ENCODE measurements at places on chromosomes 5 and 9.

DNA sequence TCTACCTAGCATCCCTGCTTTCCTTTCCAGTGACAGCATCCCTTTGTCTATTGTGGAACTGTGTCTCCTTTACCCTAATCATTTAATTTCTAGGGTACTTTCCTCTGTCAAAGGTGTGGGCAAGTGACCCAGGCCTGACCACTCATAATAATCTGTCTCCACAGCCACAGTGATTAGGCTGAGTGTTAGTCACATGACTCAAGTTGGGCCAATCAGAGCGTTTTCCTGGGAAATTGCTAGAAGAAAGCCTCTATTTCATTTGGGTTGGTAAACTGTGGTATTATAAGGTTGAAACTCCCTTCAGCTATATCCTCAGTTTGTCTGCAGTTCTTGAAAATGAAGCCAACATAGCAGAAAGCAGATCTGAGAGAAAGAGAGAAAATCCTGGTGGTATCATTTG is 14.2 kb upstream of the AP3B1 start:
- no peak for DNase-seq

DNA sequence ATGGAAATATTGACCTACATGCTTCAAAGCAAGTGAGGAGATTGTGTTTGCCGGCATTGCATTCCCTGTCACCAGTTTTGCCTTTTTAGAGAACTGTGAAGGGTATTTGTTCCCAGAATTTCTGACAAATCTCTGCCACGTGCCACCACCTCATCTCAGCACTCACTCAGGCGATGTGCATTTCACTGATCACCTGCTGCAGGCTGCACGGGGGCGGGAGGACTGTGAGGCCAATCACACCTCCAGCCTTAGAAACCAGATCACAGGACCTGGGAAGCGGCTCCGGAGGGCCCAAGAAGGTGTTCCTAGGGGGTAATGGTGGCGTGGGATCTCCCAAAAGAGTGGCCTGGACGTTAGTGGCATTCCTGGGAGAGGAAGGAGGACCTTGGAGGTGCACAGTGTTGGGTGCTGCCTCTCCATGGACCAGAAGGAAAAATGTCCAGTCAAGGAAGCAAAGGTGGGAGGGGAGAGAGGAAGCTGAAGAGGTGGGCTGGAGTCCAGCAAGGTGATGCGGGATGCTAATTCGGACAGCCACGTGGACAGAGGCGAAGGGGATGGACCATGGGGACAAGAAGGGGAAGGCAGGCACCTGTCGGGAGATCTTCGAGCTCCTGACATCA is 63.6 kb upstream of the OLFM1 start:
- DNase-seq, result no peak

- DNase-seq, result no peak
Observed at GRCh38 chr9:36006549-36007315, 30.0 kb upstream of the RECK start.

DNA sequence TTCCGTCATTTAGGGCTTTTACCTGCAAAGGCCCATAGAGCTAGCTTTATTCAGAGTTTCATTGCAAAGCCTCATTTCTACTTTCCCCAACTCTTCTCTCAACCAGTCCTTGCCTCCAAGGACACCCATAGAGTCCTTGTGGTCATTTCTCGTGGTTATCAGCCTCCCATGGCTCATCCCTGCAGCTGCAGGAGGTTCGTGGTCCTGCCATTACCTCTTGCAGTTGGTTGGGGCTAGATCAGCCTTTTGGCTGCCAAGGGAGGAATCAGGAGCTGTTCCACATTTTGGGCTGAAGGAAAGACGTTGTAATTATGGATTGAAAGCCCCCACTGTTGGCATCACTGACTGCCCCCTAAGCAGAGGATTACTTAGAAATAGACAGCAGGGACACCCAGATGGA is 231.0 kb downstream of the MAN2A1 start:
- no peak for DNase-seq

- no peak for DNase-seq
Observed at GRCh38 chr9:69178583-69179011, 4.5 kb downstream of the TJP2 start.

DNA sequence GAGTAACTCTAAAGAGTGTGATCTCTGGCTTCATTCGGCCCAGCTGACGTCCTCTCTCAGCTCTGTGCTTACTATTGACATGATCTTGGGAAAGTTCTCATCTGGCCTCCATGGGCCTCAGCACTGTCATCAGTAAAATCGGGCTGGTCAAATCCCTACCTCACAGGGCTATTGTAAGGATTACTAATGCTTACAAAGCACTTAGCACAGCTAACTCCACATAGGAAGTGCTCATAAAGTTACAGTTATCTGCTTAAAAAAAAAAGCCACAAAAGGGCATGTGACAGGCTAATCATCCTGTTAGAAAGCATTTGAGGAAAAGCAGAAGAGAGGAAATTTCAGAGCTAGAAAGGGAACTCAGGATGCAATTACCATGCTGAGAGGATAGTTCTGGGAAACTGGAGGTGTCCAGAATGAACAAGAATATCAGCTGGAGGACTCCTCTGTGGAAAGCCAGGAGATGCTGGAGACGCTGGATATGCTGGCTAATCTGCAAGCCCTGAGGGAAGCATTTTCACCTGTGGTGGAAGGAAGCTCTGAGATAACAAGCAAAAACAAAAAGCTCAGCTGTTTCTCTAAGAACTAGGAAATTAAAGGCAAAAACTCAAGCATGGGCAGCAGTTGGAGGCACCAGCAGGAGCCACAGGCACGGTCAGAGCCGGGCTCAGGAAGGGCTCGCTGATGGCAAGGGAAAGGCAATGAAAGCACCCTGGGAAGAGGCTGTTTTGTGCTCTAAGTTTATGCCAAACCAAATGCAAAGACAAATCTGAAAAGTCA is 4.4 kb upstream of the BHMT start:
- DNase-seq, result no peak

DNA sequence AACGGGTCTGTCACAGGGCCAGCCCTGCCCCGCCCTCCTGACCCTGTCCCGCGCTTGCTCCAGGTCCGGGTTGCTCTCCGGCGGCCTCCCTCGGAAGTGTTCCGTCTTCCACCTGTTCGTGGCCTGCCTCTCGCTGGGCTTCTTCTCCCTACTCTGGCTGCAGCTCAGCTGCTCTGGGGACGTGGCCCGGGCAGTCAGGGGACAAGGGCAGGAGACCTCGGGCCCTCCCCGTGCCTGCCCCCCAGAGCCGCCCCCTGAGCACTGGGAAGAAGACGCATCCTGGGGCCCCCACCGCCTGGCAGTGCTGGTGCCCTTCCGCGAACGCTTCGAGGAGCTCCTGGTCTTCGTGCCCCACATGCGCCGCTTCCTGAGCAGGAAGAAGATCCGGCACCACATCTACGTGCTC is 4.2 kb downstream of the B4GALT7 start:
- peak; percentile 20 for DNase-seq

GRCh38 chr5:68214482-68215207 is 911 bp upstream of the PIK3R1 start:
- DNase-seq, result no peak

- DNase-seq, result no peak
Observed at GRCh38 chr9:8869812-8870211, 1070.2 kb upstream of the DMAC1 start.

GRCh38 chr5:154794525-154795234 is 39.5 kb downstream of the LARP1 start:
- DNase-seq, result no peak

GRCh38 chr5:6542421-6543345 is 90.2 kb downstream of the NSUN2 start:
- no peak for DNase-seq

DNA sequence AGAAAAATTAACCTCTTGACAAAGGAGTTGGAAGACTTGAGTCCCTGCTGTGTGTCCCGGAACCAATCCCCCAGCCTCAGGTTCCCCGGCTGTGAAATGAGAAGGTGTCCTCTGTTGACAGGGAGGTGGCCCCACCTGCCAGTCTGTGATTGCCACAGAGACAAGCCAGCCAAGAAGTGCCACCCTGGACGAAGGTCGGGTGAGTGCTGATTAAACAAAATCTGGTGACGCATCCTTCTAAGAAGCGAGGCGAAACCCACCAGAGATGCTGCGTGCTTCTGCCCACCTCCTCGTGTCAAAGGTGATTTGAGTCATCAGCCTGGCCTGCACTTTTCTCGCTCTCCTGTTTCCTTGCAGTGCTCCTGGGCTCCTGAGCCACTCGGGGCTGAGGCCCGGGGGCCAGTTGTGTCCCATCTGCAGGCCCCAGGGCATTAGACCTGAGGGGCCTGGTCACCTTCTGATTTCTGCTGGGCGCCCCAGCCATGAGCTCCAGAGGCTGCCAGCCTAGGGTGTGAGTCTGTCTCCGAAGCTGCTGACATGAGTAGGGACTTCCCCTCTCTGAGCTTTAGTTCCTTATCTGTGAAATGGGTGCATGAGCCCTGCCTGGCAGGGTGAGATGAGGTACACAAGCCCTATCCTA is 28.7 kb downstream of the NEK6 start:
- DNase-seq, result no peak

DNA sequence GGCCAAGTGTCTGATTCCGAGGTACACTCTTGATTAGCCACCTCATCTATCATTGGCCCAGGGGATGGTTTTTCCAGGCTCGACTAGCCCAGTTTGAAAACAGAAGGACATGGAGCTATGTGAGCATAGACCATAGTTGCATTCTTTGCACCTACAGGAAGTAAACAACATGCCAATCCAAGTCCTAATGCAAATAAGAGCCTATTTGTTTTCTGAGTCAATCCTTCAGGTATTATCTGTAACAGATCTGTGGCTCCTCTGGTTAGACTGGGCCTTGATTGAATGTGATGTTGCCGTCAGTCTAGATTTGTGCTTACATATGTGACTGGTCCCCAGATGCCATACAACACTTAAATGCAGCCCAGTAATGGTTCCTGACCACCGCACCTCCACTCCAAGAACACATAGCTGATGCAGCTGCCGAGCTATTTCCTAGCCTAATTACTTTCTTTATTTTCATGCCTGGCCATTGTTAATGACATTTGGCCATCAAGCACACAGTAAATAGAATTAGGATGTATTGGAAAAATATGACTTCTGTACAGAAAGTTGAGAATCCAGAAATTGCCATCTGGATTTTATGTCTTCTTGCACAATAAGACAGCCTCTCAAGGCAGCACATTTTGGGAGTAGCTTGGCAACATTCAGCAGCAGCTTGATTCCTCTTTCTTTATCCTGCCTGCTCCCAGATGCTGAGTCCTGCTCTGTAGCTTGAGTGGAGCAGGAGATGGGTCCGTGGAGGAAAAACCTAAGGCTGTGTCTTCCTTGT is 29.5 kb upstream of the ARHGAP26 start:
- DNase-seq, result no peak

- DNase-seq, result no peak
Observed at GRCh38 chr5:1118231-1118698, 6.4 kb upstream of the SLC12A7 start.

DNA sequence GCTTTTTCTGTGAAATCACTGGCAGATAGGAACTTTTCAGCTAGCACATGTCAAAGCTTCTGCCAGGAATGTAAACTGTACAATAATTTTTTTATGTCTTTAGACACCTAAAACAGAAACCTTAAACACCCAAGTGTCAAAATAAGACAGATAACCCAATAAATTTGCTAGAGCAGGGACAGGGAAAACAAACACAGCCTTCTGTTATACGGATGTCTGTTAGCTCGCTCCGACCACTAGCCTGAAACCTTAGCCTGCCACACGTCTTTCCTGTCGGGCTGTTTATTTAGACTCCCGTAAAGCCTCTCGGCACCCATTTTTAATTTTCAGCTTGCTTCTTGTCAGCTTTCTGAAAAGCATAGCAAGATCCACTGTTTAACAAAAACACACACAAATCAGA is 355.4 kb upstream of the SLC24A2 start:
- no peak for DNase-seq

DNA sequence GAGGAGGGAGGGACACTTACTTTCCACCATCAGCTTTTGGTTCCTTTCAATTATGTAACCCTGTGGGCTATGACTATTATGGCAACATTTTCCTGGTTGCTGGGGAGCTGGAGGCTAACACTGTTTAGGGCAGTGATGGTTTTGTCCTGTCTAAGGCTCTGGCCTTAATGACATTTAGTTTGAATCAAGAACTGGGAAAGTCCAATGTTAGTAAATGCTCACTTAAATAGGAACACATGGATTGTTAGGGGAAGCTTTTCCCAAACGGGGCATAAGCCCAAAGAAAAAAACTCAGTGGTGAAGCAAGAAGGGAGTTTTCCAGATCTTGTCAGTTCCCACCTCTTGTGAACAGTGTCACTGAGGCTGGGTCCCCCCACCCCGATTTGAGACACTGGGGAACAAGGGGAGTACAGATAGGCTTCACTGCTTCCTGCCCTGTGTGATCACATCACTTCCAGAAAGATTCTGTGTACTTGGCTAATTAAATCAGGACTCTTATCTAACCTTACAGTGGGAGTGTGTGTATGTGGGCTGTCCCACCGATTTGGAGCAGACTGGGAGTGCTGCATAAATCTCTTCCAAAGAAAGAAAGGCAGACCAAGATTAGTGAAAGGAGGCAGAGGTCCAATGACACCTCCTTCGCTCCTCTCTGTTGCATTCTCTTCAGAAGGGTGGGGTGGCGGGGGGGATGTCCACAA is 206.4 kb downstream of the PTTG1 start:
- DNase-seq, result no peak

DNA sequence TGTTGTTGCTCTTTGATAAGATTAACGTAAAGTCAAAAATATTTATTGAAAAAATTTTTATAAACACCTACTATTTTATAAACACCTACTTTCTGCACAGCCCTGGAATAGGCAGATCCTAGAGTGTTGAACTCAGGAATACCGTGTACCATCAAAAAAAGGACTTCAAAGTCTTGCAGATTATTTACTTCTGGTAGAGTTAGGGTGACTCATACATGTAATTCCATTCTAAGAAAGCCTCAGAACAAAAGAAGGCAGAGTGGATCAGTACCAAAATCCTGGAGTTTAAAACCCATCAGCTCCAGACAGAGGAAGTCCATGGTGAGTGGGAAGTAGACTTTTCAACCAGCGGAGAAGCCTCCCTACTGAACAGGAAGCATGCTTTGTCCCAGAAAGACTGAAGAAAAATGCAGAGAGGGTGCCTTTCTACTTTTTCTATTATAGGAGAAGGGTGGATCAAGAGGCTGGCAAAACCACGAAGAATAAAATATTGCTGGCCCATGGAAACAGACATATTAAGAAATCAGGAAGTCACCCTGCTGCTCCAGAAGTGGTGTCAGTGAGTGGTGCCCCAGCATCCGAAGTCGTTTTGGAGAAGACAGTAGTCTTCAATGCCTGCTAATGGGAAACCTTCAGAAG is 45.1 kb upstream of the DAB2 start:
- no peak for DNase-seq

- DNase-seq, result no peak
Observed at GRCh38 chr5:57416278-57416994, 66.2 kb downstream of the ACTBL2 start.

- DNase-seq, result no peak
Observed at GRCh38 chr5:19555876-19556275, 432.1 kb downstream of the CDH18 start.

- DNase-seq, result no peak
Observed at GRCh38 chr5:1784197-1785050, 15.2 kb downstream of the MRPL36 start.

GRCh38 chr9:75185585-75186170 is 97.4 kb downstream of the OSTF1 start:
- peak; percentile 34 for DNase-seq

DNA sequence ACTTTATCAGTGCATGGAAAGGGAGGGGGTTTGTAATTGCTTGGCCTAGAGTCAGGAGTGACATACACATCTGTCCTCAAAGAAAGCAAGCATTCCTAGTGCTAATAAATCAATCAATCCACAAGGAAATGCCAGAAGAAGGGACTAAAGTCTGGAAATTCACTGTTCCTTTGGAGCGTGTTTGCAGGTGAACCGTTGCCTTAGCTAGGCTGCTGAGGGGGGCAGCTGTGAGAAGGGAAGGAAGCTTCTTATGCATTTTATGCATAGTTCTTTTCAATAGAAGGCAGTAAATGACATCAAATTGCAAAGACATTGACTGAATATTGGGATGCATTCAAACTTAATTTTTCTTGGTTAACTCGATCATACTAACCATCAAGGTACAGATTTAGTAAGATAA is 1092.5 kb upstream of the SEMA6A start:
- DNase-seq, result no peak
